ENCODE measurements at places on chromosomes 5 and 9.

DNA sequence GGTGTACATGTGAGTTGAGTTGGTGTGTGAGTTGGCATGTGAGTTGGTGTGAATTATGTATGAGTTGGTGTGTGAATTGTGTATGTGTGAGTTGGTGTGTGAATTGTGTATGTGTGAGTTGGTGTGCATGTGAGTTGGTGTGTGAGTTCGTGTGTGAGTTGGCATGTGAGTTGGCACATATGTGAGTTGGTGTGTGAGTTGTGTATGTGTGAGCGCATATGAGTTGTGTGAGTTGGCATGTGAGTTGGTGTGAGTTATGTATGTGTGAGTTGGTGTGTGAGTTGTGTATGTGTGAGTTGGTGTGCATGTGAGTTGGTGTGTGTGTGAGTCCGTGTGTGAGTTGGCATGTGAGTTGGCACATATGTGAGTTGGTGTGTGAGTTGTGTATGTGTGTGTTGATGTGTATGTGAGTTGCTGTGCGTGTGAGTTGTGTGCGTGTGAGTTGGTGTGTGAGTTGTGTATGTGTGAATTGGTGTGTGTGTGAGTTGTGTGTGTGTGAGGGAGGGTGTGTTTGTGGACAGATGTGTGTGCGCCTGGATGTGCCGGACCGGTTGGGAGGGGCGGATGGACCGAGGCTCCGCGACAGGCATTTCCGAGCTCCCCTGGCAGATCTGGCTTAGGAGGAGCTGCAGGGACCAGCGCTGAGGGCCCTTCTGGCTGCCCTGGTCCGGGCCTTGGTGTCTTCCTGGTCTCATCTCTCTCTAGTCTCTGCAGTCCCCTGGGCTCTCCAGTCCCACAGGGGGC lies 162.5 kb upstream of the IER5L start:
- DNase-seq: no peak

DNA sequence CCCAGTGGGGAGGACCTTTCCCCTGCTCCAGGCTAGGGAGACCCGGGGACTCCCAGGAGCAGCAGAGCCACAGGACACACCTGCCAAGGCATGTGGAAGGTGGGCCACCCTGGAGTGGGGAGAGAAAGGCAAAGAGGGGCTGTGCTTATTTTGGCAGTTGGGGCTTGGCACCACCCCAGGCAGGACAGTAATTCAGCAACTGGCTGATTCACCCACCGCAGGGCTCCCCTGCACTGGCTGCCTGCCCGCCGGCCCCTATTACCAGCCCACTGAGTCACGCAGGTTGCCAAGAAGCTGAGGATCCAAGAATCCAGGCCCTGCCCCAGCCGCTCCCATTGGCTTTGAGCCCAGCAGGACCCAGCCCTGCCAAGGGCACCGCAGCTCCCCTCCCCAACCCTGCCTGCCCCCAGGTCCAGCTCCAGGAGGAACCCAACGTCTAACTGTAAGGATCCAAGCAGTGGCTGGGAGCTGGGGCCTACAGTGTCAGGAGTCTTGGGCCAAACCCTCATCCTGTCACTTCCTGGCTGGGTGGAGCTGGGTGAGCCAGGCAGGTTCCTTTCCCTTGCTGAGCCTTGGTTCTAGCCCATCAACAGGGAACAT lies 14.2 kb upstream of the RALGDS start:
- peak; percentile 55 for DNase-seq

GRCh38 chr5:126810596-126811380 lies 33.9 kb downstream of the LMNB1 start:
- no peak for DNase-seq

- DNase-seq: no peak
Measured at GRCh38 chr5:3339092-3339797, 256.4 kb upstream of the IRX1 start.

DNA sequence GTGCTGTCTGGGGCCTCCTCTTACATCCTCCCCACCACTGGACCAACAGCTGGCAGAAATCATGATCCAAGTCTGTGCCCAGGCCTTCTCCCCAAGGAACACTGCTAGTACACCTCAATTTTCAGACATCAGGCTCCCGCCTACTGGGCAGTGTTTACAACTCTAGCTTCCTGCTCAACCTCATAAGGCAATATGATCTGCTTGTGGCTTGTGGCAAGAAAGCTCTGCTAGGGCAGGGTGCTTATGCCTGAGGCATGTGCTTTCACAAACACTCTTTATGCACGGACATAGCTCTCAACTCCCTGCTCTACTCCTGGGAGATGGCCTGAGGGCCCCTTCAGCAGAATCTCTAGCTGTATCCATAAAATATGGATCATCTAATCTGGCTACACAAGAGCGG lies 32.5 kb downstream of the SH3TC2 start:
- no peak for DNase-seq

DNA sequence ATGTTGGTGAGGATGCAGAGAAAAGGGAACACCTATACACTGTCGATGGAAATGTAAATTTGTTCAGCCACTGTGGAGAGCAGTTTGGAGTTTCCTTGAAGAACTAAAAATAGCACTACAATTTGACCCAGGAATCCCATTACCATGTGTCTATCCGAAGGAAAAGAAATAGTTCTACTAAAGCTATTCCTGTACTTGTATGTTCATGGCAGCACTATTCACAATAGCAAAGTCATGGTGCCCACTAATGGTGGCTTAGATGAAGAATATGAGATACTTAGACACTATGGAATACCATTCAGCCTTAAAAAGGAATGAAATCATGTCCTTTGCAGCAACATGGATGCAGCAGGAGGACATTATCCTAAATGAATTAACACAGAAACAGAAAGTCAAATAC lies 50.2 kb upstream of the CAST start:
- no peak for DNase-seq

All from cerebellar cortex (tissue), 1 donor.